ENCODE measurements at places on chromosomes 6 and 20.

DNA sequence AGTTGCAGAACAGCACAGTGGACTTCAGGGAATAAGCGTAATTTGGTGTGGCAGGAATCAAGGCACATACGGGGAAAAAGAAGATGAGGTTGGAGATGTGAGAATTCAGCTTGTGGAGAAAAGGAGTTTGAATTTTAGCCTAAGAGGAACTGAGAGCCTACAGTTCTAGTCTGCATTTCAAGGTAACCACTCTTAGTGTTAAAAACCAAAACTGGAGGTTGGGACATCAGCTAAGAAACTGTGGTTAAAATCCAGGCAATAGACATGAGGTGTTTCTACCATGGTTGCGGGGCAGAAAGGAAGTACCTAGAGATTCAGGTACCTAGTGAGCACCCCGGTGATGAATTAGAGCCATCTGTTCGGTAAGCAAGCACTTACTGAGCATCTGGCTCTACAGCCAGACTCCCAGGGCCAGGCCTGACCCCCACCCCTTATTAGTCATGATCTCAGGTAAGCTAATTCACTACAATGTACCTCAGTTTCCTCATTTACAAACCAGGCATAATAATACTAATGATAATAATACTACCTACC is 44.4 kb downstream of the FAXC start:
- no peak for DNase-seq

DNA sequence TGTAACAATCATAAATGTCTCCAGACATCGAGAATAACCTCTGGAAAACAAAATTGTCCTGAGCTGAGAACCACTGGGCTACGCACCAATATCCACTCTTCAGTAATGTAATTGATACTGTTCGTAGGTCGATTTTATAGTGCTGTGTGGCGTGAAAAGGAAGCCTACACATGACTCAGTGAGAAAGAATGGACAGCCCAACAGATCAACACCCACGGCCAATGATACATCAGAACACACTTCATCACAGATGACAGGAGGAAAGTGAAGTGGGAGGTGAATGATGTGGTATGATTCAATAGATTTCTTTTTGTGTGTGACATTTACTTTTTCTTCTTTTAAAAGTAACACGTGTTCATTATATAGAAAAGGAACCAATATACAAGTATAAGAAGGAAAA is 93.5 kb downstream of the RPS12 start:
- no peak for DNase-seq

DNA sequence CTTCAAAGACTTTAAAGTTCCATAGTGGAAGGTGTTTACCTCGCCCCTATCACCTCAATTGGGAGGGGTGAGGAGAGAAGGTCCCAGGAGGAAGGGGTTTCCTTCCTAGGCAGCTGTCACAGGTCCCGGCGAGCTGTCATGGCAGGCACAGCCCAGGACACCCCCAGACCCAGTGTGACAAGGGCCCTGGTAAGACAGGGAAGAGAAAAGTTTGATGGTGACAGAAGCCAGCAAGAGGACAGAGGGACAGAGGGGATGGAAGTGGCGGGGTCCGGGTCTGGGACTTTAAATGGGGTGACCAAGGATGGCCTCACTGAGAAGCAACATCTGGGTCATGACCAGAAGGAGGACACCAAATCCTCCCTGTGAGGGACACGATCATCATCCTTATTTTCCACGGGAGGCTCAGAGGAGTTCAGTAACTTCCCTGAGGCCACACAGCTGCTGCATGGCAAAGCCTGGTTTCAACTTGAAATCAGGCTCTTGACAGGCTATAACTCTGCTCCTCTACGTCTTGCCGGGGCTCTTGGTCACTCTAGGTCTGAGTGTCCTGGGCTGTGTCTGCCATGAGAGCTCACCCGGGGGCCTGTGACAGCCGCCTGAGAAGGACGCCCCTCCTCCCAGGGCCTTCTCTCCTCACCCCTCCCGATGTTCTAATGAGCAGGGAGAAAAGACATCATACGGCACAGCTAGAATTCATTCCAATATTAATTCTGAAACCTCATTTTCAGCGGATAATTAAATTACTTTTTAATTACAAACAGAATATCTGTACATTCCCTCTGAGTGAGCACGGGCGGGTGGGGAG is 222.2 kb downstream of the PREX1 start:
- no peak for DNase-seq

DNA sequence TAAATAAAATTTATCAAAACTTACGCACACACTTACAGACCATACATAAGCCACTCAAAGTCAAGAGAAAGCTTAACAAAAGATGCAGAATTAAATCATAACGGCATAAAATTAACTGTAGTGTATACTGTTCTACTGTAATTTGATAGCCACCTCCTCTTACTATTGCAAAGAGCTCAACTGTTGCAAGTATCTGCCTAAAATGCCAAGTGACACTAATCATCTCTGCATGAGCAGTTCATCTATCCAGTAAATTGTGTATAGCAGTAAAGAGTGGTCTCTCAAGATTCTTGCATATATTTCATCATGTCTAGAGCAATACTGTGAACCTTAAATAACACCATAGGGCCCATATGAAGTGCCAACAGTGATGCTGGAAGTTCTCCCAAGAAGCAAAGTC is 12.3 kb downstream of the OR2H2 start:
- no peak for DNase-seq

DNA sequence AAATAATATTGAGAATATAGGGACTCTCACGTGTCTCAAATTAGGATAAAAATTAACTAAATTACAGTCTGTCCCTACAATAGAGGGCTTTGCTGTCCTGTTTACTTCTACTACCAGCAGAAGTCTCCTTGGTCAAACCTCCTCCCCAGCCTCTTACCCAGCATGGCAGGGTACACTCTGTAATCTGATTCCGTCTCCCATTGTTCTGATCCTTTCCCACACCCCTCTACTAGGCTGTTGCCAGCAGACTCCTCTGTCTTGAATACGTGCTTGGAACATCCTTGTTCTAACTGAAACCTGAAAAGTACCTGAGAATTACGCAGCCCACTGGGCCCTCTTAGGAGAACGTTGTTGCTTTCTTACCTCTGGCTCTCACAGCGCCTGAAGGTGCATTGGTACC is 112.2 kb upstream of the PREP start:
- no peak for DNase-seq

GRCh38 chr6:11852061-11852651 is 73.6 kb upstream of the ADTRP start:
- DNase-seq, result no peak

DNA sequence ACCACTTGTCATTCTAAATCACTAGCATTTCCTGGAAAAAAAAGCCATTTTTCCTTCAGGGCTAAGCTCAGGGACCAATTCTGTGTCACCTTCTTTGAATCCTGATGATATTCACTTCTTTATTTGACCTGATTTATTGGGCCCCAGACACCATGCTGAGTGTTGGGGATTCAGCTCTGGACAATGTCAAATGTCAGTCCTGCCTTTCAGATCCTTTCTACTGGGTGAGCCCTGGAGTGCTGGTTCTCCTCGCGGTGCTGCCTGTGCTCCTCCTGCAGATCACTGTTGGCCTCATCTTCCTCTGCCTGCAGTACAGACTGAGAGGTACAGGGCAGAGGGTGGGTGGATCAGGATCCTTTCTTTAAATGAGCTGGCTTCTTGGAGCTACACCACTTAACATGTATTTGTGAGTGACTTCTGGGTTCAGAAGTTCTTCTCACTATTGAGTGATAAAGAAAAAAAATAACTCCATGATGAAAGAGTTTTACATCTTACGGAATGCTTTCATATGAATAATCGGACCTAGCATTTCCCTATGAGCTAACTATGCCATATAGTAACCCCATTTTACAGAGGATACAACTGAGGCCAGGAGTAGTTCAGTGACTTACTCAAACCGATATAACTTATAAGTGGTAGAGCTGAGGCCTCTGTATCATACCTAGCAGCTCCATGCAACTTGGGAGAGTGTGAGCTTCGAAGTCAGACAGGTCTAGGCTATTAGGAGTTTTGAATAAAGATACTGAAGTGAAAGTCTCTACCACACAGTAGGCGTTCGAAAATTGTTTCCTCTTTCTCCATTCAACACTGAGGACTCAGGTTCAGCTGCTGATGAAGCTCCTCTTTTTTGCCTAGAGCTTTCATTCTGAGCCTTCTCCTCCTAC is 9.3 kb downstream of the MOG start:
- DNase-seq, result no peak

DNA sequence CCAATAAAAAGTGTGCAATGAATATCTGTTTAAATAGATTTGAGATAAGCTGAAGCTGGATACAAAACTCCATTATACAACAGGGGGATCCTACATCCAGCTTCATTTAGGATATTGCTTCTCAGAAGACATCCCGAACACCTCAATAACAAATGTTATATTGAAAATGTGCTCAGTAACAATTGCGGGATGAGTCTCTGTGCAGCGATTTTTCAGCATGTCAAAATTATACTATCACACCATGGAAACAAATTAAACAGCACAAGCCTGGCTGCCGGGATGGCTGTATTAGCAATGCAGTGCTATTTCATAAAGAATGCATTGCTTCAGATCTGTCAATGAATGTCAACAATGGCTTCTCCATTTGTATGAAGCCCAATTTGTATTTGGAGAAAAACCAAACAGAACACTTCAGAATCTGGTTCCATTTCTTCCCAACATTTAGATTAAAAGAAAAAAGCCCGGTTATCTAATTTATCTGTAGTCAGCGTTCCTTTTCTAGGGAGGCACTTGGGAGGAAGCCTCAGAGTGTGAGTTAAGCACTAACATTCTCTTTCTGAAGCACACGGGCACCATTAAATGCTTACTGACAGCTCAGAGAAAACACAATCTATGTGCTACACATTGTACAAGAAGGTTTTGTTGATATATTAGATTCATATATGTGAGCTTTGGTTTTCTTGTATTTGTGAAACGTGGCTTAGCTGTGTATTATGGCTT is 310.9 kb upstream of the AGPAT4 start:
- DNase-seq, result no peak

GRCh38 chr6:158816803-158817727 is 2.1 kb downstream of the EZR start:
- DNase-seq, result no peak

- peak; percentile 52 for DNase-seq
Measured at GRCh38 chr6:29632789-29633533, at the start of gene GABBR1. TSS of gene GABBR1 (minus strand) at chr6:29633183. CDS start at chr6:29632385, 798 bp downstream.

DNA sequence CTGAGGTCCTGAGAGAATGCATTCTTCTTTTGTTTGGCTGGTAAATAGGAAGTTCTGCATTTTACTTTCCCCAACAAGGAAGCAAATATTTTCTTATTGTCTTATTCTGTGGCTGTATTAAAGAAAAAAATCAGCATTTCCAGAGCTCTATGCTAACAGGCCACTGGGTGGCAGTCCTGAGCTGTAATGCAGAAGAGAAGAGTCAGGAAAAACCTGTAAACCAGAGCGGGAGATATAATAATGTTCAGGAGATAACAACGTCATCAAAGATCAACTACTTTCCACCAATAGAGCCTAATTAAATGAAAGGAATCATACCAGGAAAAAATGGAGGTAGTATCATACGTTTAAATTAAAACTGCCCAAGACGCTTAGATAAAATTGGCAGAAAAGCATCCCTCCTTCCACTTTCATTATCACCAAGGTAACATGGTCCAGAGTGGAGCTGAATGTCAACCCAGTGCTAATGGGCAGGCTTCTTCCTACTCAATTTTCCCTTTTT is 55.6 kb upstream of the CARMIL1 start:
- peak; percentile 14 for DNase-seq

DNA sequence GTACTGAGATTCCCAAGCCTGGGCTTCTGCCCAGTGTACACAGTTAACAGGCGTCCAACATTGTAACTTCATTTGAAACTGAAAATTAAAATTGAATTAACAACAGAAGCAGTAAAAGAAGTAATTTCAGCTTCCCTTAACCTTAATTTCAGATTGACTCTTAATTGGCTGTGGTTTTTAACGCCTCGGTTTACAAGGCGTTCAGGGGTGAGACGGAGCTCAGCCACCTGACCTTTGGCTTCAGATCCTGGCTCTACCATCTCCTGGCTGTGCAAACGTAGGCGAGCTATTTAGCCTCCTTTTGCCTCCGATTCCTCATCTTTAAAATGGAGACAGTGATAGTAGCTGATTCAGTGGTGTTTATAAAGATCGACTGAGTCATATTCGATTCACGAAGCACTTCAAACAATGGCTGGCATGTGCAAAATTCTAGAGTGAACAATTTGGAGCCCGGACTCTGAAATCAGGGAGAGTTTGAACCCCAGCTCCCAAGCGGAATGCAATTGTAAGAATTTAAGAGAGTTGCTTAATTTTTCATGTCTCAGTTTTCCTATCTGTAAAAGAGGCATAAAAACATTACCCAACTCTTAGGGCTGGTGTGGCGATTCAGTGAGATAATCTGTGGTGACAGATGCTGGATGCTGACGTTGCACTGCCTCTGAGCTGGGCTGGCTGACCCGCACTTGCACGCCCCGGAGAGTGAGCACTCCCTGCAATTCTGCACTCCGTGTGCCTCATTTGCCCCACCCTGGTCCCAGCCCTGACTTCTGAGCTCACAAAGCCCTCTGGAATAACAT is 23.5 kb upstream of the OCSTAMP start:
- no peak for DNase-seq

- DNase-seq, result no peak
Measured at GRCh38 chr6:167839755-167840154, 13.0 kb downstream of the AFDN start.

DNA sequence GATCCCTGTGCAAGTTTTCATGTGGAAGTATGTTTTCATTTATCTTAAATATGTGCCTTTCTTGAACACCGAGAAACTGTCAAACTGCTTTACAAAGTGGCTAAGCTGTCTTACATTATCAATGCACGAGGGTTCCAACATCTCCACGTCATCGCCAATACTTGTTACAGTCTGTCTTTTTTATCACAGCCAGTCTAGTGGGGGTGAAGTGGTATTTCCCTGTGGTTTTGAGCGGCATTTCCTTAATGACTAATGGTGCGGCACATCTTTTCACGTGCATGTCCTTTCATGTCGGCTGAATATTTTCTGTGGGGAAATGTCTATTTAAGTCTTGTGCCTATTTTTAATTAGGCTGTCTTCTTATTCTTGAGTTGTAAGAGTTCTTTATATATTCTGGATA is 280.4 kb downstream of the FOXC1 start:
- no peak for DNase-seq

DNA sequence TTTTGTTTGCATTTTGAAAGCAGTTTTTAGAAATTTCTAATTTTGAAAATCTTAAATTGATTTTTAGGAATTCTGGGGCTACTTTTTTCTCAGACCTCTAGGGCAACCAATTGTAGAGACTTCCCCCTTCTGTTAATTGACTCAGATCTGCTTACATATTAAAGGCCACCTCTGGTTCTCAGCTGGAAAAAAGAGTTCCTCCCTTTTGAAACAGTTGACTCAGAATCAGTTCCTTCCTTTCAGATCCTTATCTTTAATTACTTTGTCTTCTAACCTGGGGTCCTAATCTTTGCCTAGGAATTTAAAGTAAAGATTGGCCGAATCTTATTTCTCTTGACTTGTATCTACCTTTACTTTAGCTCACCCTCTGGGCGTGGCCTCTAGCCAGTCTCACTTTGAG is 146.8 kb downstream of the LAMA2 start:
- no peak for DNase-seq

GRCh38 chr6:33768644-33769120 is 20.2 kb downstream of the LEMD2 start:
- DNase-seq, result peak; percentile 55

GRCh38 chr20:4066551-4066950 is 51.2 kb upstream of the RNF24 start:
- no peak for DNase-seq

- no peak for DNase-seq
Measured at GRCh38 chr6:154298297-154298696, 58.3 kb downstream of the IPCEF1 start.
